ENCODE measurements at places on chromosomes 11 and 22.
A peak's percentile ranks its signal among the peaks of the same experiment; 100 is the strongest.

DNA sequence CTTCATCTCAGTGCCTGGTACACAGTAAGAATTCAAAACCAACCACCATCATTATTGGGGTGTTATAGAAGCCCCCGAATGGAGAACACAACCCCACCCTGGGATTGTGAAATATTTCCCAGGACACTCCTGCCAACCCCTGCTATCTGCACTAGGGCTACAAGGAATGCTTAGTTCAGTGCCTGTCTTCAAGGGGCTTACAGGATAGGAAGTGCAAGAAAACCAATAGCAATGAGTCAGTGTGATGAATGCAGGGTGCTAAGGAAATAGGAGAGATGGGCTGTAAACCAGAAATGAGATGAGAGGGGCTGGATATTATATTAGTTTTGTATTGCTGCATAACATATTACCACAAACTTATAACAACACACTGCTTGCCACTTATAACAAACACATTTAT lies 965 bp upstream of the ASCC2 start:
- no peak for DNase-seq

GRCh38 chr11:19359221-19360000 lies 118.7 kb upstream of the E2F8 start:
- DNase-seq = no peak

DNA sequence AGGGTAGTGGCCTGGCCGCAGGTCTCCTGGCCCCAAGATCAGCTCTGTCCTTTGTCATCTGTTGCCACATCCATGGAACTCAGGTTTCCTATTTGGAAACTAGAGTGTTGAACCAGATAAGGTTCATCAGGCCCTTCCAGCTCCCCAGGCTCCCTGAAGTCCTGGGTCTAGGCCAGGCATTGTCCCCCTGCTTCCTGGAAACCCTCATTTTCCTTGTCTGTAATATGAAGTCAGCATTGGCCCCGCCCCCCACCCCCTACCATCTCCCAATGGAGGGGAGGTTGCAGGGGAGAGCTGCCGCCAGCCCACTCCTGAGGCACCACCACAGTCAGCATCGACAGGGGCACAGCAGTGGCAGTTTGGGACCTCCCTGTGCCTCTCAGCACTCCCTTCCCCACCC lies 9.0 kb upstream of the MS4A10 start:
- no peak for DNase-seq

DNA sequence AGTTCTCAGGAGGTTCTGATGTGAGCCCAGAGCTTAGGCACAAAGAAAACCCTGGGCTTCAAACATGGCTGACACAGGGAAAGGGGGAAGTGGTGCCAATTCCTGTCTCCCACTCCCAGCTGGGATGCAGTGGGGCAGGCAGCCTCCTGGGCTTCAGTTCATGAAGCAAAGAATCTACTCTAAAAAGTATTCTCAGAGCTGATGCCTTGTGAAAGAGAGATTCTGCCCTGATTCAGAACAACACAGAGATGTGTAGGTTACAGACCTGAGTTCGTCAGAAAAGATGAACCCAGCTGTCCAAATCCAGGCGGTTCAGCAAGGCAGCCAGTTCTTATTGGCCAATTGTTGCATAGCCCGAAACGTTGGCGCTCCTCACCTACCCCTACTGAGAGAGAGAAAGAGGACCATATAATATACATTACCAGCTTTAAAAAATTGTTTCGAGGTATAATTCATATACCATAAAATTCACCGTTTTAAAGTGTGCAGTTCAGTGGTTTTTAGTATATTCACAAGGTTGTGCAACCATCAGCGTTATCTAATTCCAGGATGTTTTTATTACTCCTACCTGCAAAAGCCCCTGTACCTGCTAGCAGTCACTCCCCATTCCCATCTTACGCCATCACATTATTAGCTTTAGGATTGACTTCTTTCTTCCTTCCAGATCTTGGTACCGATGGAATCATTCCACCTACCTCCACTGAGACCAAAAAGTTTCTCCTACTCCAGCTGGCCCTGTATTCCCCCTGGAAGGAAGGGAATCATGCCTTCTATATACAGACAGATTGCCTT lies 7.2 kb upstream of the TLCD5 start:
- no peak for DNase-seq

DNA sequence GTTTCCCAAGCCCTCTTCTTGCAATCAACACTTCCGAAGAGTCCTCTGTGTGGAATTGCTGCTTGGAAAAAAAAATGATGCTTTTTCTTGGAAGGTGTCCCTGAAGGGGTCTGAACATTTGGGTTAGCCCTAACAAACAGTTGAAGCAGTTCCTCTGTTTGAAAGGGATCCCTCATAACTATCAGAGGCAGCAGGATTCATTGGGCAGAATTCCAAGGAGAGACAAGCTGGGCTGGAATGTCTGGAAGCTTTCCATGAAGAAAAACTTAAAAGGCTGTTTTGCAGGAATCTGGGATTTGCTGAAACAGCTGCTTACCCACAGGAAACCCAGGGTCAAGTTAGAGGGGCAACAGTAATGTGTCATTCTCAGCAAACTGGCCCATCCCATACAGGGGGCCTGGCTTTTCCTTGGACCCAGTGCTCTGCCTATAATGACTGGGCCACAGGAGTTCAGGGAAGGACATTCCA lies 3.1 kb downstream of the CSNK2A3 start:
- peak; percentile 45 for DNase-seq

- DNase-seq = no peak
These were observed 21.8 kb downstream of the PIK3C2A start for GRCh38 chr11:17185938-17186337.

- DNase-seq = peak; percentile 24
These were observed 251.9 kb downstream of the ST3GAL4 start for GRCh38 chr11:126607374-126607773.

GRCh38 chr22:36398601-36399471 lies 11.1 kb upstream of the MYH9 start:
- DNase-seq = no peak

GRCh38 chr22:44355716-44356070 lies 42.9 kb upstream of the SHISAL1 start:
- no peak for DNase-seq

DNA sequence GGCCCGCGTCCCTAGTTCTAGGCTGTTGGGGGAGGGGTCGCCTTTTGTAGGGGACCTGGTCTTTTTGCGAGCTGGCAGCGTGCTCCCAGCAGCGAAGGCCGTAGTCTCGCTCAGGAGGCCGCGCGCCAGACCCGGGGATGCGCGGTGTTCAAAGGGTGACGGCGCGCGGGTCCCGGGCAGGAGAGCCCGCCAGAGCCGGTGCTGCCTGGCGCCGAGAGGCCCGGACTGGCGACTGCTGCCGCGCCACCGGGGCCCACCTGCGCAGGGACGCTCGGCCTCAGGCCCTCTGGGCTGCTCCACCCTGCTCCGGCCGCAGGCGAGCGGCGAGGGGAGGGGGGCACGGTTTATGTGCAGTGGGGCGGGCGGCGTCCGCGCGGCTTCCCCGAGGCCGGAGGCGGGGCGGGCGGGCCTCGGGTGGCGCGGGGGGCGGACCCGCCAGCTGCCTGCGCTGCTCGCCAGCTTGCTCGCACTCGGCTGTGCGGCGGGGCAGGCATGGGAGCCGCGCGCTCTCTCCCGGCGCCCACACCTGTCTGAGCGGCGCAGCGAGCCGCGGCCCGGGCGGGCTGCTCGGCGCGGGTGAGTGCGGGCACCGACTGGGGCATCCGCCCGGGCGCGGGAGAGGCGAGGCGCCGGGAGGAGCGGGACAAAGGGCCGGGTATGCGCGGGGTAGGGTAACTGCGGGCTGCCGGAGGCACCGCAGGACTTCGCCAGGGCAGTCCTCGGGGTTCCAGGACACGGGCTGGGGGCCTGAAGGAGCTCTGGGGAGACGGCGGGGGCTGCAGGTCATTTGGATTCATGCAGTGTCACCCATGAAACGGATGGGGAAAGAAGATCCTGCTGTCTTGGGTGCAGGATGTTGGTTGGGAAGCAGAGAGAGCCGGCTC lies at the start of gene PRSS23:
PRSS23 (plus strand) TSS at position 467 of the 884 bp plus-strand sequence. CDS start 7,102 bp downstream, outside the sequence.
- DNase-seq = no peak

DNA sequence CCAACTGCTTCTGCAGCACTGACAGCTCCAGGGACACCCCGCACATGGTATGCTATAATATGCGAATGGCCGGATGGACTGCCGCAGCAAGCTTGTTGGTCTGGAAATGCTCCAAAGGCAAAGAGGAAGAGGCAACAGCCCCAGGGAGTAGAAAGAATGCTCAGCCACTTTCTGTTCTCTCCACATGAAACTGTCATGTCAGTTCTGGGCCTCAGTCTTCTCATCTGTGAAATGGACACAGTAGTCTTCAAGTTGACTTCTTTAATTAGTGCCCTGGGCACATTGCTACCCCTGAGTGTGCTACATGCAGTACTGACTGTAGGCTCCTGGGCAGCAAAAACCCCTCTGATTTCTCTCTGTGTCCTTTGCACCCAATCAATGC lies 19.9 kb downstream of the IL10RA start:
- no peak for DNase-seq

GRCh38 chr11:119262668-119263351 lies 54.1 kb downstream of the MCAM start:
- DNase-seq = peak; percentile 29

- DNase-seq = peak; percentile 7
These were observed 33.7 kb upstream of the MPPED1 start for GRCh38 chr22:43377896-43378704.

DNA sequence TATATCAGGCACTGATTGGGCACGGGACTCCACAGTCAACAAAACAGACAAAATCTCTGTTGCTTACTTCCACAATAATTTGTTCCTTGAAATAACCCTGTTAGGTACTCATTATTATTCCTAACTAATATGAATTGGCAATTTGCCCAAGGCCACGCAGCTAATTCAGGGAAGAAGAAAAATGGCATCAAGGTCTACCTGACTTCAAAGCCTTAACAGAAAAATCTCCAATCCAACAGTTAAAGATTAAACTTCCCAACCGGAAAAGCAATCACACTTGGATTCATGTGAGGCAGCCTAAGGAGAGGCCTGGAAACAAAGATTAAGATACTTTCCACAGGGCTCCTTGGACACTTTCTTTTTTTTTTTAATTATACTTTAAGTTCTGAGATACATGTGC lies 68.9 kb downstream of the PRCP start:
- DNase-seq = no peak

GRCh38 chr11:76830639-76831327 lies 29.9 kb upstream of the ACER3 start:
- no peak for DNase-seq

GRCh38 chr22:50035131-50035881 lies 22.7 kb upstream of the IL17REL start:
- DNase-seq = no peak

DNA sequence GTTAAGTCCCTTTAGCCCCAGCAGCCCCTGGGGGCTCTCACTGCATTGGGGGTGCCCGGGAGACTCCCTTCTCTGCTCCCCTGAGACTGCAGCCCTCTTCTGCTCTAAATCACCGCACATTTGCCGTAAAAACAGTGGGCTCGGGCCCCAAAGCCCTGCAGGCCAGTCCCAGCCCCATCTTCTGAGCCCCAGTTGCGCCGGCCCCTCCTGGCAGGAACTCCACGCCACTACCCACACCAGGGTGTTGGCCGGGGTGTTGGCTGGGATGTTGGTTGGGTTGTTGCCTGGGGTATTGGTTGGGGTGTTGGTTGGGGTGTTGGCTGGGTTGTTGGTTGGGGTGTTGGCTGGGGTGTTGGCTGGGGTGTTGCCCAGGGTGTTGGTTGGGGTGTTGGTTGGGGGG lies 23.5 kb downstream of the OTUB1 start:
- DNase-seq = no peak

DNA sequence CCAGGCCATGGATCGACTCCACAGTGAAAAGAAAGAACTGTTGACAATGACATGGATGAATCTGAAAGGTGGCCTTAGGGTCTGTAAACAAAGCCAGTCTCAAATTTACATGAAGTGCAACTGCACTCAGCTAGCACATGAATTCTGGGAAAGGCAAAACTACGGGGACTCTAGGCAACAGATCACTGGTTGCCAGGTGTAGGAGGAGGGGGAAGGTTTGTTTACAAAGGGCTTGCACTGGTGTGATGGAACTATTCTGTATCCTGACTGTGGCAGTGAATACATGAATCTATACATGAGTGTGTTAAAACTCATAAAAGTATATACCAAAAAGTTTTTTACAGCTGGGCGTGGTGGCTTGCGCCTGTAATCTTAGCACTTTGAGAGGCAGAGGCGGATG lies 27.3 kb downstream of the ALX4 start:
- no peak for DNase-seq

DNA sequence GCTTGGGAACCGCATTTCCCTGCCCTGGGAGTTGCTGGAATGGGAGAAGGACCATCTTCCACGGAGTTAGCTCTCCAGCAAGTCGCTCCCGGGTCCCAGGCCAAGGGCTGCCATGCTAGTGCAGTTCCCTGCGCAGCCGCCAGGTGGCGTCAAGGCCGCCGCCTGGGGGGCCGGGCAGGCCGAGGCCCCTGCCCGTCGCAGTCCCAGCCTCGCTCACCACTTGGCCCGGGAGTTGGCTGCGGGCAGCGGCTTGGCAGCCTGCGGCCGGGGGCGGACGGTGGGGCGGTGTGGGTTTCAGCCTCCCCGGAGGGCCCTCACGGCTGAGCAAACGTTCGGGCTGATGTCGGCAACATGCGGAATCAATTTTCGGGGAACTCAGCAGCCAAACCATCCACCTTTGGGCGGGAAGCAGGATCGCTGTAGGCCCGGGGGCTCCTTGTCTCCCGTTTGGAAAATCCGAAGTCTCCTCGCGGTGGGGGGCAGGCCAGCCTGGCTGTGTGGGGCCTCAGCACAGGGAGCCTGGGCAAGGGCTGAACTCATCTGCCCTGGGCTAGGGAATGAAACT lies 415.1 kb downstream of the SOX6 start:
- DNase-seq = no peak

DNA sequence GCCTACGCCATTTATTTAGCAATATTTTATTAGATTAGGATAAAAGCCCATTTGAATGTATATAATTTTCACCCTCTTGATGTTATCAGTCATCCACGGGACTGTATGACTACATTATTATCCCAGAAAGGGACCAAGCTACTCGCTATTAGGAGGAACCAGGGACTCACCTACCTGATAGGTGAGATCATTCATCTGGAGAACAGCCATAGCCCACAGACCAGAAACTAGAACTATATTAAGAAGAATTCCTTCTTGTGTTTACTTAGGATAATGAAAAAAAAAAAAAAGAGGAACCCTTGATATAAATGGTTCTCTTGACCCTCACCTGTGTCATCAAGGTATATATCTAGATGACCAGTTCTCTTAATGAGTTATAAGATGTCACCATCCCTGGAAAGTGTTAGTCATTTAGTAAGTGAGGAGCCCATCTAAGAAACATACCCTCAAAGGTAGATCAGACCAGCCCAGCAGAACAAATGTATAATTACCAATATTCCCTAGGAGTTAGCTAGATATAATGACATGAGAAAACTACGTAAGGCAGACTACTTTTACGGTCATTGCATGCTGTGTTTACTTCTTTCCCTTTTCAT lies 8.0 kb downstream of the SIK3 start:
- no peak for DNase-seq

DNA sequence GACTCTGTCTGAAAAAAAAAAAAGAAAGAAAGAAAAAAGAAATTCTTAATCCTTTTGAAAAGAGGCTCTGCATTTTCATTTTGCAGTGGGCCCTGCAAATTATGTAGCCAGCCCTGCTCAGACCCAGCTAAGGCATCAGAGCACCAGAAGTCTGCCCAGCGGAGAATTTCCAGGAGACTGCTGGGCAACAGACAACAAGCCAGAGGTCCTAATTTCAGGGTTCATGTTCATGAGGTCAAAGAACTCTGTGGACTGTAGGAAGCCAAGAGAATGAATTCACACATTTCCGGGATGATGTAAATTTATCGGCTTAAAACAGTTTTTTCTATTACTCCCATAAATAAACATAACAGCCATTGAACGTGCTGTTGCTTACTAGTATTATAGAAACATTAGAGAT lies 14.8 kb upstream of the RTCB start:
- no peak for DNase-seq

Measured in foreskin melanocyte (primary cell).